Liver (tissue), 10 donors: ENCODE measurements at places on chromosomes 3 and 15.

GRCh38 chr15:61857169-61857829 lies 202.9 kb downstream of the VPS13C start:
- DNase-seq = no peak

GRCh38 chr3:55426486-55426885 lies 60.6 kb downstream of the WNT5A start:
- DNase-seq = no peak

DNA sequence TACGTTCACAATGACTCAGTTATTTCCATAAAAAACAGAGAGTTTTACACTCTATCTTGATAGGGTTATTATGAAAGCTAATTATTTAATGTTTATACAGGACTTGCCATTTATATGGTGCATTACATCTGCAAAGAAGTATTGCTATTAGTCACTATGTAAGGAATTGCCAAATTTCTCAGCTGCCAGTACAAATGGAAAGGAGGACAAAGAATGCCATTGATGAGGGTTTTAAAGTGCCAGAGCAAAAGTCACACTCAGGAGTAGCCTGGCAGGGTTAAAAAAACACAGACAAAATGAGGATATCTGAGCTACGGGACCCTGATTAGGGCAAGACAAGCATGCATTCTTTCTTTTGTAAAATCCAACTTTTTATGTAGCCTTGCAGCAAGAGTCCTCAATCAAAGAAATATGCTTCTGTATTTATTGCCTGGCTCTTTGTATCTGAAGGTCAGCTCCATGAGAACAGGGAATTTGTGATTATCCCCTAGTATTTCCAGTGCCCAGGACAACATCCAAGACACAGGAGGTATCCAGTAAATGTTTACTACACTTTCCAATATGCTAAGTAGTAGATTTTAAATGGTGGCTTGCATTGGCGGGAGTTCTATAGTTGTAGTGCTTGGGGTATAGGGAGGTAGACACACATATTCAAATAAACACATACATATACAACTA lies 1013.6 kb downstream of the ROBO1 start:
- DNase-seq = no peak

DNA sequence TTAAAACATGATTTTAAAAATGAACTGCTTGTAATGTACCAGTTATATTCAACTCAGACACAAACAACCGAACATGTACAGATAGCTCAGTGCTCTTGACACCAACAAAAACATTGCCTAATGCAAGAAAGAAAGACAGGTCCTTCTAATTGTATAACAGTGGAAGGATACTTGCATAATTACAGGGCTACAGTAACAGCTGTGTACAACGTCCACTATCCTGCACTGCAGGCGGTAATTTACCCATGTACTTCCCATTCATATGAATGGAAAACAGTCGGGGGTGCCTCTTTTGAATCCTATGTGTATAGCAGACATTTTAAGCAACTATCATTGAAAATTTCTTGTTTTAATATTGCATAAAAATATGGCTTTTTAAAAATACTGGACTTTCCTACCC lies 41.1 kb upstream of the PLSCR5 start:
- no peak for DNase-seq

DNA sequence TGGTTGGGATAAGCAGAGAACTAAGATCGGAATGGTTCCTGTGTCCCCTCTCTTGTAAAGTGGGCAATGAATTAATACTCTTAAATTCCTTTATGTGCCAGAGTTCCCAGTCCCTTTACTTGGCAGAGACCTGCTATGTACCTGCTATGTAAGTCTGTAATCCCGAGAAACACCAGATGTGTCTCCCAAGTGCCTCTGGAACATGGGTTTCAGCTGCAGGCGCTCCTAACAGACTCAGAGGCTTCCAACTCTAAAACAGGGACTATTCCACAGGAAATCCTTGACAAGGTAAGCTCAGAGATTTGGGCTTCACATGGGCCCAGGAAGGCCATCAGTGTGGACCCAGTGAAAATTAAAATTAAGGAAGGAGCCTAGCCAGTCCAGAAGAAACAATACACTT lies 117.7 kb upstream of the PLCL2 start:
- no peak for DNase-seq

DNA sequence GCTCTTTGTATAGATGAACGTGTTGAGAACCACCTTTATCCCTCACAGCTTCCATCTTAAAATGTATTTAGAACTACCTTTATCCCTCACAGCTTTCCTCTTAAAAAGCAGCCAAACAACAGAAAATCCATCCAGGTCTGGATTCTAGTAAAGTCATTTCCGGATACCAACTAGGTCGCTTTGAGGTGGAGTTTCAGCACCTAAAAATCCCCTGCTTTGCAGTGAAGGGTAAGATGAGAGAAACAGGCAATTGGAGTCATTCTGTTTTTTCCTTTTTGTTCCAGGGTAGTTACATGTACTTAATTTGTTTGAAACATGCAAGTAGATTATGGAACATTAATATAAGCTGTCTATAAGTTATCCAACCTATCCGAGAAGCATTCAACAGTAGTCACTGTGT lies 192.0 kb downstream of the UBE2E2 start:
- no peak for DNase-seq

DNA sequence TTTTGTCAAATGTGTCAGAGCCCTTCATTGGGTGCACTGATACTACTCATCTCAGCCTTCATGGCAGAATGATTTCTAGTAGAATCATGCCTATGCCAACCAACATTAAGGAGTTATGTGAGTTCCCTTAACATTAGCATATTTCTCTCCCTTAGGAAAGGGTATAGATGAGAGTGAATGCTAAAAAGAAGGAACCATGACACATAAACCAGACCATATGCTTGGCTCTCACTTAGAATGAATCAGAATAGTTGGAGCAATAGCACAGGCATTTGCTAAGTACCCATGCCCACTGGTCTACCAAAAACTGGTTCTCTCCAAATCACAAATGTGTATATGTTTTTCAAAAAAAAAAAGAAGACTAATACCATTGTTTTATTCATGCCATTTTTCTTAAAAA lies 51.1 kb downstream of the STRIT1 start:
- no peak for DNase-seq

- no peak for DNase-seq
Observed at GRCh38 chr3:99945328-99945995, 127.8 kb downstream of the CMSS1 start.

- no peak for DNase-seq
Observed at GRCh38 chr3:23611737-23612295, 193.9 kb upstream of the UBE2E1 start.

- no peak for DNase-seq
Observed at GRCh38 chr3:136351351-136351750, 101.2 kb downstream of the PCCB start.

- DNase-seq = no peak
Observed at GRCh38 chr15:60235951-60236710, 161.7 kb downstream of the ANXA2 start.

- DNase-seq = no peak
Observed at GRCh38 chr3:12443781-12444522, 40.3 kb upstream of the TSEN2 start.

DNA sequence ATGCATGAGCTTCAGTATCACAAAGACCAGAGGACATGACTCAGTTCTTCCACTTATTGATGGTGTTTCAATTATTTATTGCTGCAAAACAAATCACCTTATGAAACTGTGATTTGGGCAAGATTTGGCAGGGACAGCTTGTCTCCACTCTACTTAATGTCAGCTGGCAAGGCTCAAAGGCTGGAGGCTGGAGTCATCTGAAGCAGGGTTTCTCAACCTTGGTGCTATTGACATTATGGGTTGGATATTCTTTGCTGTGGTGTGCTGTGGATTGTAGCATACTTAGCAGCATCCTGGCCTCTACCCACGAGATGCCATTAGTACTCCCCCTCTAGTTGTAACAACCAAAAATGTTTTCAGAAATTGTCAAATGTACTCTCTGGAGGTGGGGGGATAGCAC lies 138.8 kb upstream of the PEX5L start:
- no peak for DNase-seq

DNA sequence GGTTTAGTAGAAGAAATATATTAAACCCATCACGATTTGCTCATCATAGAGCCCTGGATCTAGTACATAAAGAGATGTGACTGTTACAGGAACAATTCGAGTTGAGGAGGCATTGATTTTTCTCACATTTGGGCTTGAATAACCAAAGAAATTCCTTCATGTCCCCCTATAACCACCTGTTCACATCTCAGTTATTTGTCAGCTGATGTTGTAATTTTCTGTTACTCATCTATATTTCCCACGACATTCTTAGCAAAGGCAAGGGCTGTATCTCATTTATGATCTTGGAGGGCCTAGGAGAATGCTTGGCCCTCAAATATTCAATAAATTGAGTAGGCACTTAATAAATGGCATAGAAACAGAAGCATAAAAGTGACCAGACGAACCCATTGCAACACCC lies 36.4 kb upstream of the GYG1 start:
- DNase-seq = no peak

DNA sequence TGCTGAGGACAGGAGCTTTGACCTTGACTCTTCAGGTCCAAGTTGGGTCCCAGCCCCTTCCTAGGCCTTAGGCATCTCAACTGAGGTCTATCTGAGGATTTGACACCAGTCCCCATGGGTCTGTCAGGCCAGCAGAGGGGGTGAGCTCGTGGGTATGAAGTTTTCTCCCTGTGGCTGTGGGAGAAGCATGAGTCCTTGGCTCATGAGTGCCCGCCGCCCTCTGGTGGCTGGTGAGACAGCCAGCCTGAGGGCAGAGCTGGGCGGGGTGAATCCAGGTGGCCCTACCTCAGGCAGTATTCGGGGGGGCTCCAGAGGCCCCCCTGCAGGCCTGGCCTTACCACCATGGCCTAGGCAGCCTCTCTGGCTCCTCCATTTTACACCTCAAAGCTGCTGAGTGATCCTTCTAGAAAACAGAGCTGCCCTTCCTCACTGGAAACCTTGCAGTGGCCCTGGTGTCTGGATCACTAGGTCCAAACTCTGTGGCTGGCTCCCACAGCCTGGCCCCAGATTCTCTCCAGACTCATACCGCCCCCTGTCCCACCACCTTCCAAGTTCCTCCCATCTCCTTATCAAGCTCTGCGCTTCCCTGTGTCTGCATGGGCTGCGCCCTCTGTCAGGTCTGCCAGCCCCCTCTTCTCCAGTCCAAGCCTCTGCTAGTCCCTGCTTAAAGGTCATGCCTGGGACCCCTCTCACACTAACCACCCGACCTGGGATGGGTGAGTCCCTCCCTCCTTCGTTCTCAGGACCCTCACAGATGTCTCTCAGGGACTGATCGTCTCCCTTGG lies 16.1 kb downstream of the SH2D7 start:
- DNase-seq = peak; percentile 75

- no peak for DNase-seq
Observed at GRCh38 chr3:104411757-104412156, 955.0 kb upstream of the ALCAM start.

DNA sequence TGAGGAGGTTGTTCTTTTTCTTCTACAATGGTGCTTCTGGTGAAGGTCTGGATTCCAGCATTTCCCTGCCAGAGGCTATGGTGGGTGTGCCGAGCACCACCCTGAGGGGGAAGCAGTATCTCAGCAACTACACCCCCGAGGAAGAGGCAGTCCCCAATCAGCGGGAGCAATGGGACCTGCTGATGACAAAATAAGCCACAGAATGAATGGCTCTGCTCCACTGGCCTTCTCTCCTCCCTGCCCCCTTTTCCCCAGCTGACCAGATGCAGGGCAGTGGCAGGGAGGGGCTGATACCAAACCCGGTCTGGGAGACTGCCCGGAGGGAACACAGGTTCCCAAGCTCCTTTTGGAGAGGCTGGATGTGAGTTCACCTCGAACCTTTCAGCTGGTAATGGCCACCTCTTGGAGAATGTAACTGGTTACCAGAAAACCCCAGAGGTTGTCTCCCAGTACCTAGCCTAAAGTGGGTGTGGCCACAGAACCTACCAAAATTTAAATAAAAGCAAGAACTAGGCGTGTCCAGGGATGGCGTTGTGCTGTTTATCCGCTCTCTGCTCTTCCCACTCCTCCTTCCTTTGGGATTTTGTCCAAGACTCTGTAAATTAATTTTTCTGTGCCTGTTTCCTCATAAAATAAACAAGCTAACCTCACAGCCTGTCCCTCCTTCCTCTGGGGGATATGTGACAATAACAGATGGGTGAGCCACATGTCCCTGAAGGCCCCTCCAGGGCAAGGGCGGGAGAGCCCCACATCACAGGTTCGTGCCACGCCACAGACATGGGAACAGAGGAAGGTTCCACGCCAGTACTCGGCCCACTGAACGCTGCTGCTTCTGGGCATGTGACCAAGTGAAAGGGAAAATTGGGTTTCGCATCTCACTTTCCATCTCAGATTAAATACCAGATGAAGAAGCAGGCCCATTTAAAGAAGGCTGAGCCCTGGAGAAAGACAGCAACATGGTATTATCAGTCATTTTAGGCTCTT lies 35.1 kb upstream of the SPTBN5 start:
- no peak for DNase-seq

- no peak for DNase-seq
Observed at GRCh38 chr3:33942483-33943150, 144.2 kb downstream of the PDCD6IP start.

DNA sequence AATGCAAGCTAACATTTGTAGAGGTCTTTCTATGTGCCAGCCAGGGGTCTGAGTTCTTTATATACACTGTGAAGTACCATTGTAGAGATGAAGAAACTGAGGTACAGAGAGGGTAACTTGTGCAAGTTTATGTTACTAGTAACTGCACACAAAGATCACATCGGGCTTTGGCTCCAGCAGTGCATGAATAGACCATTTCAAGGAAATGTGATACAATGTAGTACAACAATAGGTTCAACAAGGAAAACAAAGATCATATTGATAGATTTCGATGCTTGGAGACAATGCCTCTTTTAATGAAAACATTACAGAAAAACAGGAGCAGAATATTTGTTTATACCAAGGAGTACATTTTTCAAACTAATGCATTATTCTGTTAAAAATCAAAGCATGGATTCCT lies 115.3 kb downstream of the POLR2M start:
- no peak for DNase-seq

- no peak for DNase-seq
Observed at GRCh38 chr3:172698631-172699030, 12.2 kb downstream of the NCEH1 start.

DNA sequence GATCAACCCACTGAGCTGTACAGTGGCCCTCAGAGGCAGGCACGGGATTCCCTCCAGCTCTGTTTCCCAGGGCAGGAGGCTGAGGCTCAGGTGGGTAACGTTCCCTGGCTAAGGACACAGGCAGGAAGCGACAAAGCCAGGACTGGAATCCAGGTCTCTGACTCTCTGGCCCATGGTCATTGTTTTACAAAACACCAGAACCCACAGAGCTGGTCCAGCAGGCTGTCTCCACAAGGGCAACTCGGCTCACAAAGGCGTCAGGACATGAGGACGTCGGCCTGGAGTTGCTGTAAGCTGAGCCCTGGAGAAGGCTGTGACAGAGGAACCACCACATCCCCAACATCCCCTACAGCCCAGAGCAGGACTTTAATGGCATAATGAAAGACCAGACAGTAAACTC lies 30.7 kb downstream of the NUP210 start:
- DNase-seq = no peak

DNA sequence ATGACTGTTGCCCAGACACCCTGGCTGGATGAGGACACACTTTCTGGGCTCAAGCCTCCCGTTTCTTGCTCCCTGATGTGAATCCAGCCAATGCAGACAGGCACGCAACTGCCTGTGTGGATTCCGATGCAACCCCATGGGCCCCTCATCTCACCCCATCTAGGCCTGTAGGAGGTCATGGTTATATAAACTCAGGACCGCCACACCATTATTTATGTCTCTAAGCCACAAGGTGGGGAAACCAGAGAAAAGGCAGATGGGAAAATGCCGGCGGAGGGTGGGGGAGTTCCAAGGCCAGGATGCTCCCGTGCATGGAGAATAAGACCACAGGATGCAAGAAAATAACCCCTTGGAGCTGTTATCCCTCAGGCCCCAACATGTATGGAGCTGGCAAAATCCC lies 2.0 kb downstream of the MESP1 start:
- DNase-seq = no peak

- no peak for DNase-seq
Observed at GRCh38 chr3:166582236-166582635, 745.0 kb upstream of the BCHE start.
